Retina (tissue), 1 donor: ENCODE measurements at places on chromosomes 12 and 14.

GRCh38 chr14:26008290-26008689 lies 589.5 kb downstream of the NOVA1 start:
- no peak for DNase-seq

- no peak for DNase-seq
Observed at GRCh38 chr12:108440736-108441135, 74.3 kb upstream of the FICD start.

DNA sequence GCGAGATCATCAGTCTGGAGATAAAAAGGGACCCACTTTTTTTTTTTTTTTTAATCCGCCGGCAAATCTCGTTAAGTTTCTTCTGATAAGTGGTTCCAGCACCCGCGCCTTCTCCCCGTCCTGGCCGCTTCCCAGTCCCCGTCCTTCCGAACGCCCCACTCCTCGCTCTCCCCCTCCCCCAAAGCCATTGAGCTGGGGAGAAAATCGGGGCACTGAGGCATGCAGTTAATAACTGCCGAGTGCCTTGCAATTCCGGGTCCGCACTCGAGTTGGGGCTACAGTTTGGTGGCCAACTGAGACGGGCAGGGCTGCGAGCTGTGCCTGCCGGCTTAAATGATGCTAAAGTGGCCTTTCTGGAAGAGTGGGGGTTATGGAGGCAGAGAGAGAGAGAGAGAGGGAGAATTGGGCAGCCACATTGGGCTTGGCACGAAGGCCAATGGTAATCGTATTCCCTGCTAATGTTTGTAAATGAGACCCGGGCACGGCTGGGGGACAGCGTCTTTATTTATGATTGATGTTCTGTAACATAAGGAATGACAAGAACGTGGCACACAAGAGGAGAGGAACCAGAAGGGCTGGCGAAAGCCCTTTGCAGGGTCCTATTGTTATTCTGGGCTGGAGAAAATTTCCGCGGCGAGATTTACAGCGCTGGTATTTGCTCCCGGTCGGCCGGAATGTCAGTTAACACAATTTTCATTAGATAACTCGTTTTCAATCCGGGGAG lies 115.4 kb upstream of the MYL2 start:
- peak; percentile 88 for DNase-seq

- no peak for DNase-seq
Observed at GRCh38 chr12:111780615-111781014, 13.9 kb downstream of the ALDH2 start.

DNA sequence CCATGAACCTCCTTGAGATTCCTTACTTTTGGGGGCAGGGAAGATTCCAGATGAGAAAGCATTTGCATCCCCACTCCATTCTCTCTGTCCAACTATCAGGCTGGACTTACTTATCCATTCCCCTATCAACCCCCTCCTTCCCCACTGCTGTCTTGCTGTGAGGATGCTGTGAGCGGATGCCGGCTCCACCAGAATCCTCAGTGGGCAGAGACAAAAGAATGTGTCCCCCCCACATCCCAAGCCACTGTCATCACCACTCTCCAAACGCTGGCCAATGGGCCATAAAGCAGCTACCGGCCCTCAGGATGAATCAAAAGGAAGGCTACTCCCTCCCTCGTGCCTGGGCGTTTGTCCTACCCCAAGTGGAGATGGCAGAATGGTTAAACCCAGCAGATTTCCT lies 173.0 kb upstream of the NTF3 start:
- DNase-seq: peak; percentile 31

- DNase-seq: peak; percentile 24
Observed at GRCh38 chr12:128326406-128326805, 59.4 kb downstream of the TMEM132C start.

- no peak for DNase-seq
Observed at GRCh38 chr12:49230805-49231194, 34.1 kb upstream of the TUBA1C start.

GRCh38 chr12:19409376-19409775 lies 29.9 kb upstream of the AEBP2 start:
- DNase-seq: no peak

DNA sequence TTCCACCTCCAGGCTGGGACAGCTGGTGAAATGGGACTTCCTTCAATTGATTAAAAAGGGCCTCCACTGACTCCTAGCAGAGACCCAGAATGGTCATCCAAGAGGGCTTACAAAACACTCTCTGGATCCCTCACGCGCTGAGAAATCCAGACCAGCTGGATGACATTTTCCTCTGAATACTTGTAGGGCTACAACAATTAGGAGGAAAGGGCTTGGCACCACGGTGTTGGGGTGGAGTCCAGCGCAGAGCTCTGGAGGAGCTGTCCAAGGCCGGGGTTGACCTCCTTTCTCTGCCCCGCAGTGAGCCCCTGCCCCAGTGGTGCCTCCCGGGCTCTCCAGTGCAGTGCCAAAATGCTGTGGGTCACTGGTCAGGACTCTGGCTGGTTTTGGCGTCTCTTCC lies 189.0 kb upstream of the CCND2 start:
- no peak for DNase-seq

- no peak for DNase-seq
Observed at GRCh38 chr12:91627225-91627624, 444.6 kb upstream of the DCN start.

DNA sequence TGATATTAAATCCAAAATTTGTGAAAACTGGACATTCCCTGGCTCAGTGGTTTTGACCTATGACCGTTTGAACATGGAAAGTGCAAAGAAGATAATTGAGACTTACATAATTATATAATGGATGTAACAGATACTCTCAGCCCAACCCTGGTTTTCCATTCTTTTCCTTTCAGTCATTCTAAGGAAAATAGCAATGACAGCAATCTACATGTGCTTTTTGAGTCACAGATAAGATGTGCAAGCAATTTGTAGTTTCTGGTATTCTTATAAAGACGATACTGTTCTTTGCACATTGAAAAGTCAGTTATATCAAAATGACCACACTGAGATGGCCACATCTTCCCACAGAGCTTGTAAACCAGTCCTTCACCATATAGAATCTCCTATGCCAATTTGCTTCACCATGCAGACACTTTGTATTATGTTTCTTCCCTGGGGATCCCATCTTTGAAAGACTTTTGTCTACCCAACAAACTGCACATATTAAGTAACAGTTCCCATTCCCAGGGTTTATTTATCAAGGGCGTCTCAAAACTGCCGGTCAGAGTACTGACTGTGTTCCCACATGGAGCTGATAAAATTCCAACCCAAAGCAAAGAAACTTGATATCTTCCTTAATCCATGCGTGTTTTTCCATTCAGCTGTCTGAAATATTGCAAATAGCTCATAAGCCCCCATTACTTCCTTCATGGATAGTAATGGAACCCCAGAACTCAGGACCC lies 34.8 kb downstream of the PLXNC1 start:
- no peak for DNase-seq

DNA sequence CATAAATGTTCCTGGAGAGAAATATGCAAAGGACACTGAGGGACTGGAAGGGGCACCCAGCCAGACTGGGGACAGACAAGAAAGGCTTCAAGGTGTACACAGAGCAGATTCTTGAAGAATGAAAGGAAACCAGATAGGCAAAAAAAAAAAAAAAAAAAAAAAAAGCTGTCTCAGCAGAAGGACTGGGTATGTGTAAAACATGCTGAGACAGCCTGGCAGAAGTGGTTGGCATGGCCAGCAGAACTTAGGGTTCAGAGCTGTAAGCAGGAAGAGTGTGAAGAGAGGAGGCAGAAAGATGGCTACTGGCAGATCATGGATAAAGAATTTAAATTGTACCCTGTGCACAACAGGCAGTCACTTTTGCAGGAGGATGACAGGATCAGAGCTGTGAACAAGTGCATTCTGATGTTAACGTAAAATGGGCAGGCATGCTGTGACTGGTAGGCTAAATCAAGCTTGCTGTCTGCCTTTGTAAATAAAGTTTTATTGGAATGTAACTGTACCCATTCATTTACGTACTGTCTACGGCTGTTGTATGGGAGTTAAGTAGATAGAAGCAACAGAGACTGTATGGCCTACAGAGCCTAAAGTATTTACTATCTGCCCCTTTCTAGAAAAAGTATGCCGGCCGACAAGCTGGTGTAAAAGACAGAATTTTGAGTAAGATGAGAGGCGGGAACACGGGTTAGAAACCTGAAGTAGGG lies 42.2 kb downstream of the UBR7 start:
- no peak for DNase-seq

DNA sequence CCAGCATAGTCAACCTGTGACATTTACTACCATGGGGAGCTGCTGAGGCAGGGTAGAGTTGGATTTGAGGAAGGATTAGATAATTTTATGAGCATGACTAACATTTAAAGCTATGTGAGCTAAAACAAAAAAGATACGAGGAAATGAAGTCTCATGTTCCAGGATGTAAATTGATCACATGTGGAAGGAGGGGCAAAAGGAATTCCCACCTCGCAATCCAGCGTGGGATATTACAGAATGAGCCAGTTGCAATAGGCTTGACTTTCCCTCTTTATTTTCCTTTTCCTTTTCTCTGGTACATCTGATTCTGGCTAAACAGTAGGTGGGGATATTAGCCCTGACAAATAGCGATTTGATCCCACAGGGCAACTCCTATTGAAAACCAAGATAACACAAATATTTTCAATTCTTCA lies 214.9 kb upstream of the HMGA2 start:
- no peak for DNase-seq

DNA sequence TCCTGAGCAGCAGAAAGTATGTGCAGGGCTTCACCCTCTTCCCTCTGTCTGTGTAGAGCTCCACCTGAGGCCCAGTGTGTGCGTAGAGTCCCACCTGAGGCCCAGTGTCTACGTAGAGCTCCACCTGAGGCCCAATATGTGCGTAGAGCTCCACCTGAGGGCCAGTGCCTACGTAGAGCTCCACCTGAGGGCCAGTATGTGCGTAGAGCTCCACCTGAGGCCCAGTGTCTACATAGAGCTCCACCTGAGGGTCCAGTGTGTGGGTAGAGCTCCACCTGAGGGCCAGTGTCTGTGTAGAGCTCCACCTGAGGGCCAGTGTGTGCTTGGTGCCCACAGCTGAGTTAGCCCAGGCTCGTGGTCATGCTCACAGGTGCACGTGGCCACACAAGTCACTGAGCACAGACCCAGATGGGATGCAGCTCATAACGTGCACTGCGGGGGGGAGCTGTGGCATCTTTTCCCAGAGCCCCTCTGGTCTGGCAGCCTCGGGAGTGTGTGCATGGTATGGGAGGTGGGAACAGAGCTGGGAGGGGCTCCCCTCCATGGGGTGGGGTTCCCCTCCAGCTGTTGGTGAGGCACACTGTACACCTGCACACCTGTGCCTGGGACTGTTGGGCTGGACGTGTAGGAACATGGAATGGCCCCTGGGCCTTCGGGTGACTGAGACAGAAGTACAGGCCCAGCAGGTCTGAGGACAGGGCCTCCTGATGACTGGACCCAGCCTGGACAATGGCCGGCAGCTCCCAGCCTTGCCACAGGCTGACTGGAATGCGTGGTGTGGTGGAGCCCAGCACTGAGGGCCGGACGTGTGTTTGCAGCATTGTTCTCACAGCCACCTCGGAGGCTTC lies 20.1 kb downstream of the PACS2 start:
- DNase-seq: no peak
